Stimulated activated CD4-positive, alpha-beta T cell treated with anti-CD3 and anti-CD28 coated beads, Interleukin-1b, Interleukin-23, amount 100 ng/mL, for 1 hour (primary cell): ENCODE measurements at places on chromosomes 7 and 10.

DNA sequence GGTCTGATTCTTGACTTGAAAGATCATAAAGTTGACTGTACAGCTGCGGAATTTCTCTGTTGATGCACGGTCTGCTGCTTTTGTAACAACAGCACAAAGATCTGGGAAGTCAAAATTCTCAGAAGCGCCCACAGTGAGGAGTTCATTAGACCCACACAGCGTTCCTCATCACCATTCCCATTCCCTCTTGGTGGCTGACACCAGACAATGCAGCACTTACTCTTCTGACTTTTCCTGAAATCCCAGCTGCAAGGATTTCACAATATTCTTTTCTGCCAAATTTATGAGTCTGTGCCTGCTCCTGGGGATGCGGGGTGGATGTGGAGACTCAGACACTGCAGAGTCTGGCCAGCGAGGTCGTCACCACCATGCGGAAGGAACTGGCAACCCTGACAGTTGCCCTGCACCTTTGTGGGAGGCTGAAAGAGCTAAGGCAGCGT lies 233.9 kb downstream of the FANK1 start:
- DNase-seq, result no peak

DNA sequence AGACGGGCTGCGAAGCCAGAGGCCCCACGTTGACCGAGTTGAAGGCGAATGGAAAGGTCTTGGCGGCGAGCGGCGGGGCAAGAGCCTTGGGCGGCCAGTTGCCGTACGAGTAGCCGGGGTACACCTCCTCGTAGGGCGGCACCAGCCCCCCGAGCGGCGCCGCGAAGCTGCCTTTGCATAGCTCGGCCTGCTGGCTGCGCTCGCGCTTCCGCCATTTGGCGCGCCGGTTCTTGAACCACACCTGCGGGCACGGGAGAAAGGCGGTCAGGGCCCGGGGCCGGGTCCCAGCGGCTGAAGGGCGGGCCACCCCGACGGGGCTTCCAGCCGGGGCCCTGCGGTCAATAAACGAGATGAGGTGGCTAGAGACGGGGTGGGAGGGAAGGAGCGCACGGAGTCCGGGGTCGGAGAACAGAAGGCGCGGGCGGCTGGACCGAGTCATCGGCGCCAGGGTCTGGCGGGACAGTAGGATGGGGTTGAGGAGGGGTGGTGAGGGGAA lies 4.8 kb downstream of the ELOVL3 start:
- no peak for DNase-seq

- no peak for DNase-seq
These were observed 109.8 kb upstream of the NOBOX start for GRCh38 chr7:144513334-144513733.

DNA sequence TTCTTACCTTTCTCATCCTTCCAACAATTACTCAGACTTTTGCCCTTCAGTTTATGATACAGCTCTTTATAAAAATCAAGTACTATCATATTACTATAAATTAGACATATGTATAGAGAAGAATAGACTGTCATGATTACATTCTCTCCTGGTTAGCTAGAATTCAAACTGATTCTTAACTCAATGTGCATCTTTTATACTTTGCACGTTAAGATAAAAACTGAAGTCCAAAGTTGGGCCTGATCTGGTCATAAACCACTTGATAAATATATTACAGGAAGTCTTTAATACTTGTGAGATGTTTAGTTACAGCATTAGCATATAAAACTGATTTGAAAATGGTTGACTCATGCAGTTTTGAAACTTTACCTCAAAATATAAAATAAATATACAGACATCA lies 2.6 kb downstream of the AGR3 start:
- DNase-seq, result no peak

GRCh38 chr7:156947120-156947843 lies 2.2 kb upstream of the NOM1 start:
- no peak for DNase-seq

DNA sequence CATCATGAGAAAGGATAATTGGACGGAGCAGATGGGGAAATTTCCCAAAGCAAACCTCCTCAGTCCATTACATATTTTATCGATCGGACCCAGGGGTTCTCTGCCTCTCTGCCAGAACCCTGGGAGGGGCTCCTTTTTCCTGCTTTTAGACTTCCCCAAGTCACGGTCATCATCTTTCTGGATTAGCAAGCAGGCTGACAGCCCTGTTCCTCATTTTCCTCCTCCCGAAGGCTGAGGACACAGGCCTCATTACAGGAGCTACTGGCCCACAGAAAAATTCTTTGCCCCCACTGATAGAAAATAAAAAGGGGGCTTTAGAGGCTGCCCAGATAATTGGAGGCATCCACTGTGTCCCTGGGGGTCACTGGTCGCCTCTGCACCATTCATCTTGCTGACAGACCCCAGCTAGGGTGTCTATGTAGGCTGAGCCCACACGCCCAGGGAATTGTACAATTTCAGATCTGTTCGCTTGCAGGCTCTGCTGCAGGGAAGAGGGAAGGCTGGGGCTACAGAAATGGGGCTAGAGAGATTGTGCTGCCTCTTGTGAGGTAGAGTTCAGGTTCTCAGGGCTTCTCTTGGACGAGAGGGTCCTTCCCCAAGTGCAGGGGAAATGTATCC lies 125.7 kb upstream of the SDK1 start:
- no peak for DNase-seq

DNA sequence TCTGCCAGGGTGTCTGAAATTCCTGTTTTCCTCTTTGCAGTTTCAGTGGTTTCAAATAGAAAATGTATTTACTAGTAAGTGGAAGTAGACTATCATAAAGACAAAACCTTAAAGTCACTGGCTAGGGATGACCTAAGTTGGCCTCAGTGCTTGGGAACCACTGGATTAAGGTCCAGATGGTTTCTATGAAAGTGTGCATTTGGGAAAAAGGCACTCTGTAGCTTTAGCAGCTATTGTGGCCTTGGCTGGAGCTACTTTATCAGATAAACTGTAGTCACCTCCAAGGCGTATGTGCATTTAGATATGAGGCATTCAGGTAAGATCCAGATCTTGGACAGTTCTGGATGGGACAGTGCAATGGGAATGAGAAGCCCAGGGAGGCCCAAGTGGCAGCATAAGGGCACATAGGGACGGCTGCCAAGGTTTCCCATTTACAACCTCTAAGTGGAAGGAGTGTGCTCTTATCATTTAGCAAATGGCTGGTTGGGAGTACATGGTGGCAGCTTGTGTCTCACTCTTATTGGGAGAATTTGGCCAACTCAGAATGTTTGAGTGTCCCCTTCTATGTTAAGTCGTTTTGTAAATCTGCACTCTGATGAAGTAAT lies 185.6 kb downstream of the LRMDA start:
- DNase-seq, result no peak

GRCh38 chr10:60021361-60021760 lies 115.0 kb upstream of the CCDC6 start:
- no peak for DNase-seq

GRCh38 chr7:2529161-2530070 lies 9.8 kb downstream of the LFNG start:
- no peak for DNase-seq

- DNase-seq, result no peak
These were observed 196.6 kb downstream of the ARL4A start for GRCh38 chr7:12884033-12884432.

GRCh38 chr7:9307131-9307530 lies 873.7 kb downstream of the NXPH1 start:
- DNase-seq, result no peak
